ENCODE measurements at places on chromosomes 3 and 15.

- no peak for DNase-seq
Measured at GRCh38 chr3:104190681-104191080, 1176.0 kb upstream of the ALCAM start.

DNA sequence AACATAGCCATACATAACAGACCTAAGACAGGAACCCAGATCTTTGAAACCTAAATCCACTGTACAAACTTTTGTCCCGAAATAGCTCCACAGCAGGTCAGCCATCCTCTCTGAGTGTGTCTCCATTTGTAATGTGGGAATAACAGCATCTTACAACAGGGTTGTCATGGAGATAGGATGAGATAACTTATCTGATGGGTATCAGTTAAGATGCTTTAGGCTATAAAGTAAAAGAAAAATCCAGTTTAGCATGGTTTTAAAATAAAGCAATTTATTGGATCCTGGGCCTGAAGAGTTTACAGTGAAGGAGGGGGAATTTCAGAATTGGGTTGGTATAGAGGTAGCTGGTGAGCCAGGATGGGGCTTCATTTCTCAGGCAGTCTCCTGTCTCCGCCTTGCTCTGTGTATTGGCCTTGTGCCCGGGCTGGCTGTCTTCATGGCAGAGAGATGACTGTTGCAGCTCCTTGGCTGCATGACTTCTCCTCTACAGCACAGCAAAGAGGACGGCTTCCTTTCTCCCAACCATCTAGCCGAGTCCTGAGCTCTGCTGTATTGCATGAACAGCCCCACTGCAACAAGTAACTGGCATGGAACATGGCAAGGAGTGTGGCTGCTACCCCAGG, 131.9 kb upstream of the PROK2 start:
- DNase-seq, result no peak

DNA sequence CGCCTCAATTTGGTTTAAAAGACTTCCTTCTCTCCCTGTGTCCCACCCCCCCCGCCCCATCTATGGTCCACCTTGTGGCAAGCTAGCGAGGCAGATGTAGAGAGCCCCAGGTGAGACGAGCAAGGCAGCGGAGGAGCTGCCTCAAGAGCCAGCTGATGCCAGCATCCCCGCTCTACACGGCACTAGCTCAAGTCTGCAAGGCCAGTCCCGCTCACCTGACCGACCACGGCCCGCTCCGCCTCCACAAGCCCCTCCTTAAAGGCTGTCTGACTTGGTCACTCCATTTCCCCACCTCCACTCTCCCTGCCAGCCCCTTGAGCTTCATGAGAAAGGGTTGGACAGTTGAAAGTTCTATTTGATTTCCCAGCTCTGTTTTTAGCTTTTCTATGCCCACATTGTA, 56.2 kb upstream of the IGF1R start:
- no peak for DNase-seq

DNA sequence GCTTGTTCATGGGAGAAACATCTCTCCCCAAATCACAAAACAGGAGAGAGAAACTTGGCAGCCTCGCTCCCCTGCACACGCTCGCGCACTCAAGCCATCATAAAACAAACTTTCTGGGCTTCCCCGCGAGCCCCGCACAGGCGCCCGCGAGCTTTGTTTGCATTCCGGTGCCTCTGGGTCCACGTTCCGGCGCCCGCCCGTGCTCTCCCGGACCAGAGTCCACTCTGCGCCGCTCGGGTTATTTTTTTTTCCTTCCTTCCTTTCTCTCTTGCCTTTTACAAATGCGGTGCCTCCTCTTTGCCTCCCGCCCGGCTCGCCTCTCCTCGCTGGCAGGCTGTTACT, 363 bp downstream of the MAGI1 start:
- no peak for DNase-seq

DNA sequence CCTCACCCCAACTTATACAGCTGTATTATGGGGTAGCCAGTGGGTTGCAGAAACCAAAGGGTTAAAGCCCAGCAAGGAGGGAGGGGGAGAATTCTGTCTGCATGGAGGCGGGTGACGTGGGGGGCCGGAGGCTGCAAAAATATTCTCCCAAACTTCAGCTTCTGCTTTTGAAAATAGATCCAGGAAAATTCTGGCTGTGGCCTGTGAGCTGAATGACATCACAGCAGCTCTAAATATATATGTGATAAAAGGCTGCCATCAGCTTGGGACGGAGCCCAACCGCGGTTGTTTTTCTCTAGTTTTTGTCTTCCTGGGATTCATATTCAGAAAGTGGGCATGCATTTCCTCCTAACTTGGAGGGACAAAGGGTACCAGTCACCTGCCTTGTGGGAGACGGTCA, 27.6 kb downstream of the MAPKAPK3 start:
- no peak for DNase-seq

GRCh38 chr3:48848816-48849515, 1.3 kb upstream of the PRKAR2A start:
- no peak for DNase-seq
